ENCODE measurements at places on chromosomes 6 and 20. TPM values are rescaled to one million over a fixed set of nuclear protein-coding genes. Genes with fewer than 3 reads are reported as not detected.

Gene HLA-DQA1
- total RNA-seq: not detected

Gene RAET1G
- 5.8 TPM for total RNA-seq

Gene DLL1
- 0.15 TPM for total RNA-seq

Gene IRF4
- under 0.01 TPM for total RNA-seq

Gene CCM2L
- not detected for total RNA-seq

Gene GJA1
- total RNA-seq: 120 TPM

Gene OSER1
- total RNA-seq: 54.1 TPM

Gene SSTR4
- not detected for total RNA-seq

Measured in smooth muscle cell of trachea (primary cell).